Cardiac muscle cell (in vitro differentiated cells and primary cell): ENCODE measurements at places on chromosomes 13 and 19.
A peak's percentile ranks its signal among the peaks of the same experiment; 100 is the strongest.

DNA sequence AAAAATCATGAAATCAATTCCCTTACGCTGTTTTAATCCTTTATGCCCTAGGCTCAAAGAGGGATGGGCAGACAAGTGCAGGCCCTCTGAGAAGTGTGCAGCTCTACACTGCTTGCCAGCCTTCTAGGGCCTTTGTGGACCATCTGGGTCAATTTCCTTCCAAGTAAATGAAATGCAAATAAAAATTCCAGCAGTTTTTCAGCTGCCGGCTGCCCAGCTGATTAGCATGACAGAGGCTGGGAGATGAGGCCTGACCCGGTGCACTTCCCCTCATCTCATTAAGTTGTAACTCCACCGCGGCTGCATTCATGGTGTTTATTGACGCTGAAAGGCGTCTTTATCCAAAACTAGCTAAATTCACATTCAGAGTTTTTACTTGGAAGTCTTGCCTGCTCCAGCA is 47.5 kb upstream of the GSX1 start:
- DNase-seq = no peak

DNA sequence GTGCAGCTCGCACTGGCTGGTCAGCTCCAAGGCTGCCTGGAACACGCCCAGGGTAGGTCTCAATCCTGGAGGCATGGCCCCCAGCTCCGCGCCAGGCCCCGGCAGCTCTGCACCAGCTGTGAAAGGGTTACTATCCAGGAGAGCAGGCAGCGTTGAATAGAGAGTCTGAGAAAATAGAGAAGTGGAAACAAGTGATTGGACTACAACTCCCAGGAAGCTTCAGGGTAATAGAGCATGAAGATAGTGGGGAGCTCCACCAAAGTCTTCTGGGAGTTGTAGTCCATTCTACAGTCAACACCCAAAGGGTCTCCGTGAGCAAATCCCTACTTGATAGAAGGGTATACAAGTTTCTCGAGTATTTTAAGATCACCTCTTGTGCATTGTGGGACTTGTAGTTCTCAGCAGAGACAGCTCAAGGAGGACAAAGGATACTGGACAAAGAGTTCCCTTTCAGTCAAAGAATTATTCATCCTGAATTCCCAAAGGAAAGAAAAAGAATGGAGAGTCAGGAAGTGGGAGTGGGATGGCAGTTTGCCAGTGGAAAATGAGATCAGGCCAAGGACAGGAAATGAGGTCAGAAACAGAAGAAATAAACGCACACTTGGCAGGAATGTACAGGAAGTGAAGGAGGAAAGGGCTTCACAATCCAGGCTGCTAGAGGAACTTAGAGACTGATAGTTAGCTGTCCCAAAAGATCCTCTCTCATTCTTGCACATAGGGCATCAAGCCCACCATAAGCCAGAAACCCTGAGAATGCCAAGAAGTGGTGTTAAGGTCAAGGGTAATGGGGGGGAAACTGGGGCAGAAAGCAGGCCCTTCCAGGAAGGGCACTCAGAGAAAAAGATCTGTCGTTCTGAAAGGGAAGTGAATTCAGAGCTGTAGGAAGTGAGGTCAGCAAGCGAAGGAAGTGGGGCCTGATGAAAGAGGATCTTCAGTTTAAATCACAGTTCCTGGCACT is 5.5 kb upstream of the MAMSTR start:
- DNase-seq = peak; percentile 66

- DNase-seq = no peak
Measured at GRCh38 chr19:47762615-47763308, 15.7 kb upstream of the SELENOW start.

GRCh38 chr13:52374873-52375411 is 31.0 kb downstream of the THSD1 start:
- DNase-seq = peak; percentile 20
